ENCODE measurements at places on chromosomes 7 and 10.

- no peak for DNase-seq
Observed at GRCh38 chr7:95804052-95804451, 31.7 kb downstream of the DYNC1I1 start.

- DNase-seq: no peak
Observed at GRCh38 chr7:28002638-28003037, 178.0 kb downstream of the JAZF1 start.

DNA sequence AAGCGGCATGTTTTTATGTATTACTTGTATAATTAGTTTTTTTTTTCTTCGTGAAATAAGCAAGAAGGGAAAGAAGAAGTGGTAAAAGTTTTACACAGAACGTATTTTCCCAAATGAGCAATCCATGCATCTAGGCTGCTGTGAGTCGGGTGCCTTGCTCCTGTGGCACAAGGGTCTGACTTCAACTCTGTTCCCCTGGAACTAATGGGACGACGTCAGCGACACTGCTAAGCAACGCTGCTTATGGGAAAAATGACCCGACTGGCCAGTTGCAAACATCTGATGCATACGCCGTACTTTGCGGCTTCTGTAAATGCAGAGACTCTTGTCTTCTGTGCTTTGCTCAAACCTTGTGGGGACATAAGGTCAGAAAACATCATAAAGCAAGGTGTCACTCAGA is 66.3 kb downstream of the MPP7 start:
- DNase-seq: no peak

DNA sequence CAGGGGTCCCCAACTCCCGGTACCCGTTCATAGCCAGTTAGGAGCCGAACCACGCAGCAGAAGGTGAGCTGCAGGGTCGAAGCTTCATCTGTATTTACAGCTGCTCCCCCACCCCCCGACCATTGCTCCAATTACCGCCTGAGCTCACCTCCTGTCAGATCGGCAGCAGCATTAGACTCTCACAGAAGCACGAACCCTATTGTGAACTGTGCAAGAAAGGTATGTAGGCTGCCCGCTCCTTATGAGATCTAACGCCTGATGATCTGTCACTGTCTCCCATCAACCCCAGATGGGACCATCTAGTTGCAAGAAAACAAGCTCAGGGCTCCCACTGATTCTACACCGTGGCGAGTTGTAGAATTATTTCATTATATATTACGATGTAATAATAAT is 14.6 kb upstream of the AZGP1 start:
- no peak for DNase-seq

DNA sequence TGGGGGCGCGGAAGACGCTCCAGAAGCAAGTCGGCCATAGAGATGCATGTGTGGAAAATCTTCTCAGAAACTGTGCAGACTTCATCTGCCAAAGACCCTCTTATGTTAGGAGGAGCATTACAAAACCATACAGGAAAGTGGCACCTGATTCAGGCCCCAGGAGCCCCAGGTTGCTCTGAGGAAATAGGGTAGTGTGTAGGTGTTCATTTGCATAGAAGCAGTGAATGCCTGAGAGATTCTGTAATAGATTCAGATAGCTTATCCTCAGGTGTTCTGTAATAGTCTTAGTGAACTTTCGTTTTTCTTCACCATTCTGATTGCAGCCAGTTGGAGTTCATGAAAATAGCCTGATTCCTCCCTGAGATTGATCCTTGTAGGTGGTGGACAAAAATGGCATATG is 106.4 kb upstream of the GJD4 start:
- no peak for DNase-seq

- no peak for DNase-seq
Observed at GRCh38 chr10:6136215-6137201, 47.7 kb downstream of the RBM17 start.

All from GM12891 (cell line).